ENCODE measurements at places on chromosomes 3 and 15.
A peak's percentile ranks its signal among the peaks of the same experiment; 100 is the strongest.

DNA sequence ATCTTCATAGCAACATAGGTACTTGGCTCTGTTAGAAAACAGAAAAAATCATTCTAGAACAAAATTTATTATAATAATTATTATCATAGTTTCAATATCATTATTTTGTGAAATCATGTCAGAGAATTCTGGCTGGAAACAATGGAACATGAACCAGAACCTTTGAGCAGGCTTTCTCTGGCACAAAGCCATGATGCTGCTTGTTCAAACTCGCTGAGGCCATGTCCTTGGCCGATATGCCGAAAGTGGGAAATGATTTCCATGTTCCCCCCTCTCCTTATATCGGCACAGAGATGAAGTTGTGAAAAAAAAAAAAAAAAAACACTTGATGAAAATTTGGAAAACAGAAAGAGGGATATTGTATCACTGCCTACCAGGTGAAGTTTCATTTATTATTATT is 49.0 kb upstream of the MRPL3 start:
- DNase-seq: no peak

DNA sequence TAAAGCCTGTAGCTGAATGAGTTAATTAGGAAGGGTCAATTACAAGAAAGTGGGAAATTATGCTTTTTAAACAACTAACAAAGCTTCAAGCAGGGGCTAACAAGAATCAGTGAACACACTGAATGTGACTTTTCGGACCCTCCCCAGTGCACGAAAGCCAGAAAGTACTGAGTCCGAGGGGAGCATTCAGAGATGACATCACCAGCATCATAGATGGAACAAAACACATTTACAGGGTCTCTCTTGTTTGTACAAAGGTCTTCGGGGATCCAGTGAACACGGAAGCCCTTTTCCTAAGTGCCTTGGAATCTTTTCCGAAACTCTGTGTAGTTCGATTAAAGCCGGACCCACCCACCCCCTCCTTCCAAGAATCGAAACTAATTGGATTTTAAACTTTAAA is 829 bp downstream of the DCP1A start:
- DNase-seq: no peak

DNA sequence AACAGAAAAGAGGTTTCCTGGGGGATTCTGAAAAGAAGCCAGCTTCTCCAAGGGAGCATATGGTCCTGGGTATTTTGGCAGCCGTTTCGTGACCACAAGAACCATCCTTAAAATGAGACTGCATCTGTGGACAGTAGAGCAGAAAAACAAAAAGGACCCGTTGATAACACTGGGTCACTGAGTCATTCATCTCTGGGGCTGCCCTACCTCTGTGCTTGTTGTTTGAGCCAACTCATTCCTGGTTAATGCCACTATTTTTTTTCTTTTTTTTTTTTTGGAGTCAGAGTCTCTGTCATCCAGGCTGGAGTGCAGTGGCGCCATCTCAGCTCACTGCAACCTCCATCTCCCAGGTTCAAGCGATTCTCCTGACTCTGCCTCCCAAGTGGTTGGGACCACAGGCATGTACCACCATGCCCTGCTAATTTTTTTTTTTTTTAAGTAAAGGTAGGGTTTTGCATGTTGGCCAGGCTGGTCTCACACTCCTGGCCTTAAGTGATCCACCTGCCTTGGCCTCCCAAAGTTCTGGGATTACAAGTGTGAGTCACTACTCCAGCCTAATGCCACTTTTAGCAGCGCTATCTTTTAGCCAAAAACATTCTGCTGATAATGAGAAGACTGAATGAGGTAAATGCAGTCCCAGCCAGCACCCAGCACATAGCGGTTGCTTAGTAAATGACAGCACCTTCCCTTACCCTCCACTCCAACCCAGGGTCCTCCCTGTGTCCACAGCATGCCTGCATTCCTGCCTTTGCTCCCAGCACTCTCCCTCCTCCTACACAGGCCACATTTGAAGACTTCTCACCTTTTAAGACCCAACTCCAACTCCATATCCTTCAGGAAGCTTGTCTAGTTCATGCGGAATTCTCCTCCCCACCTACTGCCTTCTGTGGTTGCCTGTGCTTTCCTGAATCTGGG is 9.1 kb upstream of the ISL2 start:
- DNase-seq: no peak

GRCh38 chr3:101461451-101461850 is 51.6 kb downstream of the SENP7 start:
- DNase-seq: no peak

- DNase-seq: no peak
Measured at GRCh38 chr3:159913712-159914414, 74.8 kb upstream of the IL12A start.

DNA sequence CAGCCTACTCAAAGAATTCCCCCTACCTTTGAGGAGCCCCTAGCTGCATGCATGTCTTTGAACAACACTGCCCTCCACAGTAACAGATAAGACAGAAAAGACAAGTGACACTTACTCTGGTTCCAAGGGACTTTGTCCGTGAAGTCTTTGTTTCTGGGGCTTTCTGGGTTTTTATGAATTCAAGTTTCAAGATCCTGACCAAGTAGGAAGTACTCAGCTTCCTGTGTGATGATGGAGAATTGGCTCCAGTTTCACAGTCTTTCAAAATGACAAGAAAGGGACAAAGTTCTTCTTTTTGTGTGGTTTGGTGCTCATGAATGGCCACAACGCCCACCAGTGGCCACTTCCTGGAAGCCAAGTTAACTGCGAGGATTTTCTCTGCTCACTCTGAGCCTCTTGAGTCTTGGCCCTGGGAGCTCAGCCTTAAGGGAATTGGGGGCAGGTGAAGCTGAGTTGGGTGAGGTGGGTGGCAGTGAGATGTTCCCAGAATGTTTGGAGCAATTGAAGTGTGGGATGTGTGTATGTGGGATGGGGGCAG is at the start of gene CCR1:
TSS of gene CCR1 (minus strand) at position 147 of the 538 bp plus-strand sequence. CDS start 4,000 bp downstream, outside the sequence.
- DNase-seq: peak; percentile 38

GRCh38 chr3:61522626-61523025 is 38.7 kb upstream of the PTPRG start:
- DNase-seq: no peak

DNA sequence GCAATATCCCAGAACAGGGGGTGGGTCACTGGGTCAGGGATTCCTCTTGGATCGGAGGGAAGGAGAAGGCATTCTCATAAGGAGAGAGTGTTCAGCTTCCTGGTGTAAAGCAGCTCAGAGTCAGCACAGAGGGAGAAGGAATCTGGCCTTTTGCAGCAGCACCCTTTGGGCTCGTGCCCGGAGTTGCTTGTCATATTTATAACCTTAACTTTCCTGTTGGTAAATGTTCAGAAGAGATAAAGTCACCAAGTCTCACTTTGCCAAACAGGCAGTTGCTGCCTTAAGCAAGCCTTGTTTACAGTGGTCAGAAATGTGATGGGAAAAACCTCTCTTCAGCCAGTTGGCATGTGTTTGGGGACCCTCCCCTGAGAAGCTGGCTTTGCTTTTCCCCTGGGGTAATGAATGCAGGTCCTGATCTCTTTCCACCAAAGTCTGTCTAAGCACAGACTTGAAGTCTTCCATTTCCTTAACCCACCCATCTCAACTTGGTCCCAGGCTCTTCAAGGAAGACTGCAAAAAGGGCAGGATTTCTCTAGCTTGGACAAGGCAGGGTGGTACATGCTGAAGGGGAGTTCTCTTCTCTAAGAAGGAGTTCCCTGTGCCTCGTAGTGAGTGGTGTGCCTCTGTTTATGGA is 206.9 kb upstream of the BHLHE40 start:
- no peak for DNase-seq

DNA sequence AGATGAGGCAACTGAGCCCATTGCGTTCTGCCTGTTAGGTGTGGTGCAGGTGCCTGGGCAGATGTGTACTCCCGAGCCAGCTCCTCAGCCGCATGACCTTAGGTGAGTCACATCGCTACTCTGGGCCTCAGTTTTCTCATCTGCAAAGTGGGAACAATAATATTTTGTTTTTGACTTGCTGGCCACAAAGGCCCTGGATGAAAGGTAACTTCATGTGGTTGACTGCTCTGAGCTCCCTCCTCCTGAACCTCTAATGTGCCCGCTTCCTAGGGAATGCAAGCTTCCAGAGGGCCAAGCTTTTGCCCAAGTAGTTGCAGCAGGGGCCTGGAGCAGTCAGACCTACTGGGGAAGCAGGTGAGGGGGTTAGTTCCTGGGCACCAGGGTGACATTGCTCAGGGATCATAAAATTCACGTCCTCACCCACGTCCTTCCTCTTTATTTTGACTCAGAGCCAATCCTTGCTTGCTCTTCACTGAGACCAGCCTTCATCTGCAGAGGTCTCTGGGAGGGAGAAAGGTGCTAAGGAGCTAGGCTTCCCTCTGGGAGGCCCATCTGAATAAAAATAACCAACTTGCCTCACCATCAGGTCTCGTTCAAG is 149.0 kb upstream of the TLE3 start:
- no peak for DNase-seq

DNA sequence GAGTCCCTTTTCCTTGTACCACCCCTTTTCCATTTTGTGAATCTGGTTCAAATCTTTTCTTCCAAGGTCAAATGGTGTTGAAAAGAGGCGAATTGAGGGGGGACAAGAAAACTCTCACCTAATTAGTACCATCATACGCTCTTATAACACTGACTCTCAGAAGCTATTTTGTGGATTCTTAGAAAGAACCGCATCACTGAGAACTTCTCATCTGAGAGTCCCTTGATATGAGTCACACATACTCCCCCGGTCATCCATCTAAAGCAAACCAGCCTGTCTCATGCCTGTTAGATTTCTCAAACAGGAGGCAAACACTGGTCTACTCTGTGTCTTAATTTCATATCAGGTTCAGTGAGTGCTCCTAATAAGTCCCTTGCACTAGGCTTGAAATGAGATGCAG is 76.5 kb upstream of the SPRED1 start:
- no peak for DNase-seq

DNA sequence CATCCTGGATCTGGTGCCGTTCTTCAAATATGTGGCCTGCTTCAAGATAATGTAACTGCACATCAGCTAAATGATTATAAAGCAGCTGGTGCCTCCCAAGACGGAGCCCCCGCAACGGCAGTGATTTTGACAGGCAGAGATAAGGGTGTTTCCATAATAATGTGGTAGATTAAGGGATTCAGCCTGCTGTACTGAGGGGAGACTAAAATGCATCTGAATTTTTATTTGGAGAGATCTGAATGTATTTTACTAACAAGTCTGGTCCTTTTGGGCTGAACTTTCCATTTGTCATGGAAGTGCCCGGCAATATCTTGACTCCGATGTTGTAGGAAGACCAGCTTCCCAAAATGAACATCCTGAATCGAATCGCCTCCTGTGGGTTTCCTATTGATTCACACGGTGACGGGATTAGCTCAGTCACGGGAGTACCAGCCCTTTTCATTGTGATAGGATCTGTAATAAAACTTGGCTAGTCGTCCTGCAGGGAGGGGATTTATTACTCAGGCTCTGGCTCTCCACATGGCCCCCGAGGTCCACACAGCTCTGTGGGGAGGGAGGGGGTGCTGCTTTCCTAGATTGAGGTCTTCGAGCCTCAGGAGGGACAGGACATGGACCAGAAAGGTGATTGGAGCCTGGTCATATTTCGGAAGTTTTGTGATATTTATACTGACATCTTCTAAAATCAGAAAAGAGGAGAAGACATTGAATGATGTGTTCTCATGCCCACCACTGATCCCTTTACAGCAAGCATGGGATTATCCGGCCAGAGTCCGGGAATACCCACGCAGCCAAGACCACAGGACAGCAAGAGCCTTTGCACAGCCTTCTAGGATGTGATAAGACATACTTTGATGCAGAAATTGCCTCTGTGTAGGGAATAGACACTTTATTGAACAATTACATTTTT is 2.5 kb upstream of the PCSK6 start:
- no peak for DNase-seq

- DNase-seq: no peak
Measured at GRCh38 chr3:9627901-9628633, 21.2 kb upstream of the MTMR14 start.

DNA sequence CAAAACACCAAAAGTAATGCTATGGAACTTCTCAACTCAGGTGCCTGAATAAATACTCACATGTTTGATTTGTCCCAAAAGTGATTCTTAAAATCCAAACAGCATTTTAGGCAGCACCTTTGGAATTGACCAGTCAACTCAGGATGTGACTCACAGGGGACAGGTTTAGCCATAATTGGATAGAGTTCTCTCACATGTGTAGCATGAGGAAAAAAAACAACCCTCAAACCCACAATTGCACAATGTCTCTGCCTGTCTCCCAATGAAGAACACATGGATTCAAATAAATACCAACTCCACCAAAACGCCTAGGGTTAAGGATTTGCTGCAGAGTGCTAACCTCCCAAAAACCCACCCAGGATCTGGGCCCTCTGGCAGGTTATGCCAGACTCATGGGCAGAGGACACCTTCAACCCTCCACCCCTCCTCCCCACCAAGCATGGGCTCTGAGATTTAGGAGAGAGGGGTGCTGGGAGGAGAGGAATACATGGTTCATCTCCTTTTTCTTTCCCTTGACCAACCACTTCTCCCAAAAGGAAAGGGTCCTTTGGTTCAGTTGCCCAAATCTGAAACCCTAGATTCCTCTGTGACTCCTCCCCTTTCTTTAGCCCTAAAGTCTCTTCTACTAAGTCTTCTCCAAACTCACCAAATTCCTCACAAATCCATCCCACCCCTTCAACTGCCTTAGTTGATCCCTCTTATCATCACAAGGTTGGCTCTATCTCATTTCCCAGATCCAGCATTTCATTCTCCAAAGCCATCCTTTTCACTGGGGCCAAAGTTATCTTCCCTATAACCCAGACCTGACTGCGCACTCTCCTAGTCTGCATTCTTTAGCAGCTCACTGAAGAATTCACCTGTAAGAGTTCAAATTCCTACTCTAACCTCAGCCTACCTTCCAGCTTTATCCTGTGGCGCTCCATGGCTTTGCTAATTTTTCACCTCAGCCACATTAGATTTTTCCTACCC is 7.7 kb downstream of the RYK start:
- no peak for DNase-seq

DNA sequence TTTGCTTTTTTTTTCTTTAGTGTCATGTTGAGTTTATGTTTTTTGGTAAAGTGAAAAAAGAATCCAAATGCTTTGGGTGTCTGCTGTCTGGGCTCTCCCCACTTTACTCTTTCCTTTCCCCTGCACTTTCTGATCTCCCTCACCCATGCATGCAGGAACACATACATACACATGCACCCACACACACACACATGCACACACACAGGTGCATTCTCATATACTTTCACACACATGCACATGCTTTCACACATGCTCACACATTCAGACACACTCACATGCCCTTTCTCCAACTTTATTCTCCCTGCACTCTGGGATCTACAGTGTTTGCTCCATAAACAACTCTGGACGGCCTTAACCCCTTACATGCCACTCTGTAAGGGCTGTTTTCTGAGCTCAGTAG is 46.4 kb upstream of the CFAP161 start:
- DNase-seq: no peak

DNA sequence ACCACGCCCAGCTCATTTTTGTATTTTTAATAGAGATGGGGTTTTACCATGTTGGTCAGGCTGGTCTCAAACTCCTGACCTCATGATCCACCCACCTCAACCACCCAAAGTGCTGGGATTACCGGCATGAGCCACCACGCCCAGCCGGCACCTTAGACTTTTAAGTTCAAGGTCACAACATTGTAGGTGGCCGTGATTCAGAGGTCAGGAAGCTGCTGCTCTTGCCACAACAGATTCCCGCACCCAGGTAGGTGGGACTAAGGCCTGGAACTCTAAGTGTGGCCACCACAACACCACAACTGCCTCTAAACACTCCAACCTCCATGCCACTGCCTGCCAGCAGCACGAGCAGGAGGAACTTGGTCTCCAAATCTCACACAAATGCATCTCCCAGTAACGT is 196.8 kb downstream of the STT3B start:
- no peak for DNase-seq
